ENCODE measurements at places on chromosomes 12 and 14.

DNA sequence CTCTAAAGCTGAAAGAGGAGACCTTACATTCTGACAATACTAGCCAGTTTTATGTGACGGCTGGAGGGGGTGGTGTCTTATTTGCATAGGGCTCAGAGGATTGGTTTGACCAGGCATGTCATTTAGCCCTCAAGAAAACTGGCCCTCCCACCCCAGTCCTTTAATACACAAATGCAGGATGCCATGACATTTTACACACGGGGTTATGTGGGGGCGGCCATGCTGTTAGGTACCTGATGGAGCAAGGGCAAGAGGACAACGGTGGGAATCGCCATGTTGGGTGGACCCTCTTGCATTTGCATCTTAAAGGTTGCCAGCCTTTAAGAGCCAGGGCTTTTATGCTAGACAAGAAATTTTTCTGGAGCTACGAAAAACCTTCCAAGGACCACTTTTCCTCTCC, 23.3 kb downstream of the MDM2 start:
- no peak for DNase-seq

DNA sequence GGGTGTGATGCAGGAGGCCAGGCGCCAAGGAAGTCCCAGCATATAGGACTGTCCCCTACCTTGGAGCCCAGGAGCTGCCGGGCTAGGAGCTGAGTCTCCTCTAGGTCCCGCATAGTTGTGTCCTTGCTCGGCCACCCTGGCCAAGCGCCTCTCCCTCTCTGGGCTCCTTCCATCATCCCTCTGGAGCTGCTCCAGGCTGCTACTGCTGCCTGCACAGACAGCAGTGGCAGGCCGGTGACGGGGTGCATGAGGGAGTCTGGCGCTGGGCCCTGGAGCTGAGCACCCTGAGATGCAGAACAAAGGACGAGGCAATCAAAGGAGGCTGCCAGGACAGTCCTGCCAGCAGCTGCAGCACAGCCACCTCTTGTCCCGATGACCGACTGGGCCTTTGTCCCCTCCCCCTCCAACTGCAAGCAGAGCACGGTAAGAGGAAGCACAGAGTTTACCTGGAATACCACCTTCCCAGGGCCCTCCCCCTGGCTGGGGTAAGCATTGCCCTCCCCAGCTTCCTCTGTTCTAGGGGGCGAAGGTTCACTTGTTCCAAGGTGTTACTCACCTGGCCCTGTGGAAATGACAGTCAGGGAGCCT, 10.4 kb downstream of the DTX1 start:
- no peak for DNase-seq

DNA sequence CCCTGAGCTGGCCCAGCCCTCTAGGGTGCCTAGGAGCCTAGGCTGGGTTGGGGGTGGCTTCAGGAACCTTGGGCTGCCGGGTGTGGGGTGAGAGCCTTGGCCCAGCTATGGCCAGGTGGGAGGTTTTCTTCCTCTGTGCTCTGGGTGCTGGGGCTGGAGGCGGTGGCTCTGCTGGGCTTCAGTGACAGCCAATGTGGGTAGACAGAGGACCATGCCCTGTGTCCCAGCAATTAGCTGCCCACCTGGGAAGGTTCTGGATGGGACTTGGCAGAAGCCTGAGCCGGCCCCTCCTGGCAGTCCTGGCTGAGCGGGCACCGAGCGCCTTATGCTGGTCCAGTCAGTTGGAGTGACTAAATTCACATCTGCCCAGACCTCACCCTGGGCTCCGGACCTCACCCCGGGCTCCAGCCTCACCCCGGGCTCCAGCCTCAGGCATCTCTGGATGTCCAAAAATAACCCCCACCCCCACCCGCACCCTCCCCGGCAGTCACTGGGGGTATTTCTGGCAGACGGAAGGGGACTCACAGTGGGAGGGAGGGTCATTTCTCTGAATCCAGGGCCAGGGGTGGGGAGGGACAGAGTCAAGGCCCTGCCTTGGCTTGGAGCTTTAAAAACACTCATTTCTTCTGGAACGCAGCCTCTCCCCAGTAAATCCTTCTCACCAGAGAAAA, 46.9 kb downstream of the CYP46A1 start:
- no peak for DNase-seq

DNA sequence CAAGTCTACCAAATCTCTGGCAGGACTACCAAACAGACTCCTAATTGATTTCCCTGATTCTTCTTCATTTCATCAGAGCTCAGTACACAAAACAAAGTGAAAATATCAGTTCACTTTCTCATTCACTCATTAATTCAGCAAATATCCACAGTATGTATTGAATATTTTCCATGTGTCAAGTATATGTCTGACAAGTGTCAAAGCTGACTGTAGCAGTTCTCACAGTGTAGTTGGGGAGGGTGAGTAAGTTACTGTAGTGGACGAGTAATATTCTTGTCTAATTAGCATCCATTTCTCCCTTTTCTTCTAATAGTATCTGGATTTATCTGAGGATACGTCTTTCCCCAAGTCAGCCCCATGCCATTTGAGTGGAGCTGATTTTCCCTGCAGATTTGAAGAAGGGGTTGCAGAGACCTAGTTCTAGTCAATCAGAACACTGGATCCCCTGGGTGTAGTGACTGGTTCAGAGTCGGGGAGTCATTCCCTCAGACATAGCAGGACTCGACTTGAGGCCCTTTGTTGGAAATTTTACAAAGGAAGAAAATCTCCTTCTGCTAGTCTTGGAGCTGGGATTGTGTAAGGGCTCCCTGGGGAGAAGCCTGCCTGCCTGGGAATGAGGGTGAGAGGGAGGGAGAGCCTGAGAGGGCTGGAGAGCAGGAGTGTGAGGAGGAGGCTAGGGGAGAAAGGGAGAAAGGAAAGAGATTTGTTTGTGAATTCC, 51.4 kb downstream of the GRIP1 start:
- DNase-seq: no peak

GRCh38 chr14:32677129-32677780, 261.4 kb upstream of the NPAS3 start:
- DNase-seq: no peak

Data from activated T-helper 9 cell treated with anti-CD3 and anti-CD28 coated beads, Interleukin-2, amount 50 U/mL, for 16 hours (primary cell).